Left colon (tissue), 2 donors: ENCODE measurements at places on chromosomes 12 and 14. TPM values are rescaled to one million over a fixed set of nuclear protein-coding genes. Genes with fewer than 3 reads are reported as not detected.

The ASCL1 gene
- total RNA-seq: 0.12 TPM

DNA sequence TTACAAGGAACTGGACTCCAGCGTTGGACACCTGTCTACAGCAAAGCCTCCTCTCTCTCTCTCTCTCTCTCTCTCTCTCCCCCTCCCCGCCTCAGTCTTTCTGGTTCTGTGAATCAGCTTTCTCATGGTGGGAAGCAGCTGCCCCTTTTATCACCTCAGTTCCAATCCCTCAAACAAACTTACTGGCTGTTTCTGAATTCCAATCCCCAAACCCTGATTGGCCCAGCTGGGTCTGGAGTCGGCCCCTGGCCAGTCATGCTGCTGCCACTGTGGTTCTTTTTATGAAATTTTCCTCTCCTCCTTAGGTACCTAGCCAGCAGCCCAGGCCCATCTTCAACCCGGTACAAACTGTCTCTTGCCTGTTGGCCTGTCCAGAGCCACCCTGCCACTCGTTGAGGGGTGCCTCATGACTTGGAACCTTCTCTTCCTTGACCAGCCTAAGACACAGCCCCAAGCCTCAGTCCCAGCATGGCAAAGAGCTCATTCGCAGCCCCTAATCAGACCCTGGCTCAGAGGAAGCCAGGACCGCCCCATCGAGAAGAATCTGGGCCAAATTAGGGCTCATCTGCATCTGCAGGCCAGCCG, 9.4 kb upstream of the MORN3 start:
- DNase-seq: no peak

DNA sequence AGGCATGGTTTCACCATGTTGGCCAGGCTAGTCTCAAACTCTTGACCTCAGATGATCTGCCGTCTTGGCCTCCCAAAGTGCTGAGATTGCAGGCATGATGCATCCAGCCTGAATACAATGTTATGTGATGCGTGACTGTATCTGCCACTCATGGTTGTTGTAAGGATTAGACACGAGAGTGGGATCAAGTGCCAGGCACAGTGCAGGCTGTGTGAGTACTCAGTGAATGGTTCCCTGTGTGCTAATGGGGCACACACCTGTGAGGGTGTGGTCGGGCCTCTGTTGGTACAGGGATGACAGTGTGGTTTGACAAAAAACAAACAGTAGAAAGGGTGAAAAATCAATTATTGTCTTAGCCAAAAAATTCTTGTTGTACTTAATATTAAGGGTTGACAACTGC, 61.8 kb downstream of the TECPR2 start:
- no peak for DNase-seq

GRCh38 chr12:44101475-44101874, 265.6 kb downstream of the TMEM117 start:
- no peak for DNase-seq

- no peak for DNase-seq
Measured at GRCh38 chr12:95837240-95838038, 21.3 kb upstream of the SNRPF start.

DNA sequence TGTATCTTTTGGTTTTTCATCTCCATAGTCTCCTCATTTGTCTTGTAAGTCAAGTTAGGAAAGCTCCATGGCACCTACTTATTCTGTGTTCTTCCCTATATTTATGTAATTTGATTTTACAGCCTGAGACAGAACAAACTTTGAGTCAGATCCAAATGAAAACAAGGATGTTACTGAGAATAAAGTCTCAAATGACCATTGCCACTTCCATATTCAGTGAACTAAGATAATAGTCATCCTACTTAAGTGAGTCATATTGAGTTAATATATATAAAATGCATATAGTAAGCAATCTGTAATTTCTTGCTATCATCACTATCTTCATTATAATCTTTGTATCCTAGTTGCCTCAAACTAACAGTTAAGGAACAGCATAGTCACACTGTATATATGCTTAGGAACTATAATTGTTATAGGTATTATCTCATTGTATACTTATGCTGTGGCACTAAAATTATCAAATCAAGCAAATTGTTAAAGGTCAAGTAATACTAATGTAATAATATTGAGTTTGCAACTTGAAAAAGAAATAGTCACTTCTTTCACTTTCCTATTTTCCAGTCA, 30.8 kb downstream of the TMTC3 start:
- DNase-seq: no peak

- DNase-seq: no peak
Measured at GRCh38 chr12:28618171-28618570, 427.9 kb downstream of the CCDC91 start.

DNA sequence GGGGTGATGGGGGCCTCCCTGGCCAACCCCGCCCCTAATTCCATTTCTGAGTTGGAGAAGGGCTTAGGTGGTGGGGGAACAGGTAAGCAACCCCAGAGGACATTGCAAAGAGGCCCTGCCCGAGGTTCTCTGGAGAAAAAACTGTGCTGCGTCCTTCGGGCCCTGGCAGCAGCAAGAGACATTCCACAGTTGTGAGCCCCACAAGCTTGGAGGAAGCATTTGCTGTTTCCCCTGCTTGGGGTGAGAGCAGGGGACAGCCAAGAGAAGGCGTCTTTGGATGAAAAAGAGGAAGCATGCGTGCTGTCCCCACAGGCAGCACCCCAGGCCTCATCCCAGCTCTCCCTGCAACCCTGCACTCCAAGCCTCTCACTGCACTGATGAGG, 1.3 kb downstream of the BDKRB2 start:
- DNase-seq: no peak

- DNase-seq: no peak
Measured at GRCh38 chr12:57869927-57870318, 23.4 kb upstream of the CTDSP2 start.

DNA sequence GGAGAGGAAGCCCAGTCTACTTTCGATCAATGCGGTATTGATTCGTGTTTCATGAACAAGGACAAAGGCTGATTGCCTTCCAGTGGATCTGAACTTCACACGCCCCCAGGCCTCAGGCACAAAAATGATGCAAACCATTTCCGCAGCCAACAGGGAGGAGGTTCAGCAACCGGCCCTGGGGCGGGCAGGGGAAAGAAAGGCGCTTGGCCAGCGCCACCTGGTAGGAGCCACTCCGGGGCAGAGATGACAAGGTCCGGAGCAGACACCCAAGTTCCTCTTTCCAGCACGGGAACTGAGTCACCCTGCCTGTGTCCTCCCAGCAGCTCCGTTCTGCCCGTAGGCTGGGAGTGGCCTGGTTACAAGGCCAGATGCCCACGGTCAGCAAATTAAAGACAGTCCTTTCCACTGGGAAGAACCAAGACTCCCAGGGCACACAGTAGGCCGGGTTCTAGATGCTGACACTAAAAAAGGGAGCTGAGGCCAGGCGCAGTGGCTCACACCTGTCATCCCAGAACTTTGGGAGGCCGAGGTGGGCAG, 136.3 kb downstream of the SCARB1 start:
- DNase-seq: peak; percentile 77

The AKAP6 gene
- total RNA-seq: 3.4 TPM

DNA sequence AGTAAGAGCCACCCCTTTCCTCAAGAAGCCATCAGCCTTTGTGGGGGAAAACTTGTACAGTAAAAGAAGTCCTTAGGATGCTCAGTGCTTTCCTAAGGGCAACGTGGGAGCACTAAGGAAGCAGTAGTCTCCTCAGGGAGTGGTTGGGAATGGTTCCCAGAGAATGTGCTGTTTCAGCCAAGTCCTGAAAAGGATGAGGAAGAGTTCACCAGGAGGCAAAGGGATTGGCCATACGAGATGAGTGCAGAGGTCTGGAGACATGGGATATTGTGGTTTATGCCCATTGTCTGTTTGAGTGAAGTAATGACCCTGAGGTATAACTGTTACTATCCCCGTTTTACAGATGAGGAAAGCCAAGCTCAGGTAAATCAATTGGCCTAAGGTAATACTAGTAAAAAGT, 86.0 kb upstream of the ATF1 start:
- no peak for DNase-seq

GRCh38 chr12:131758016-131758739, 47.3 kb downstream of the SFSWAP start:
- no peak for DNase-seq

DNA sequence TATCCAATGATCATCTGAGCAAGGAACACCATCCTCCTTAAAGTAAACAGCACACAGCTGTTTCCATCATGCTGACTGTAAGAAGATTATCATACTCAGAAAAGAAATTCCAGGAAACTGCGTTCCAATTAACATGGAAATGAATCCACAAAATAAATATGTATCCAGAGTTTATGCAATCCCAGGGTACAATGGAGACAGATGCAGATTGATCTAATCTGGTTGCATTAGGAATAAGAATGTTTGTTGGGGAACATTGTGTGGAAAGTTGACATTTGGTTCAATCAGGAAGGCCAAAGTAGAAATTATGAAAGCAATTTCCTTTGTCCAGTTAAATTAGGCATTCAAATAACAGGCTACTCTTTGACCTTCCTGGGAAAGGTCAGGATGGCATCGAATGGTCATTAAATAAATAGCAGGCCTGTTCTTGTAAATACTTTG, 236.9 kb upstream of the AMIGO2 start:
- DNase-seq: no peak

The LETMD1 gene
- total RNA-seq: 57.5 TPM

DNA sequence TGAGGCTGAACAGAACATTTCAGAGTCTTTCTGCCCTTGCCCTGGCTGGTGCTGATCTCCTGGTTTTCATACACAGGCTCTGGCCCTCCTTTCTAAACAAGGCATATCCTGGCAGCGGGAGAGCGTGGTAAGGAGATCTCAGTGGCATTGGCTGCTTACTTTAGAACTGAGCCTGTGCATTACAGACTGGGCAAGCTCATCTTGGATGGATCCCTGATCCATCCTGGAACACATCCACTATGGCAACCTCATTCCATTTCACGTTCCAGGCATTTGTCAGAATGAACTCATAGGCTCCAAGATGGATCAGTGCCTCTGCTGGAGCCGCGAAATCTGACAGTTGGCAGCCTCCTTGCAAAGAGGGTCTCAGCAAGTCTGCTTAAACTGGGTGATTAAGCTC, 224.5 kb upstream of the PELI2 start:
- DNase-seq: no peak

- DNase-seq: no peak
Measured at GRCh38 chr12:10226731-10227130, 14.1 kb downstream of the GABARAPL1 start.

The OR4K2 gene
- not detected for total RNA-seq

DNA sequence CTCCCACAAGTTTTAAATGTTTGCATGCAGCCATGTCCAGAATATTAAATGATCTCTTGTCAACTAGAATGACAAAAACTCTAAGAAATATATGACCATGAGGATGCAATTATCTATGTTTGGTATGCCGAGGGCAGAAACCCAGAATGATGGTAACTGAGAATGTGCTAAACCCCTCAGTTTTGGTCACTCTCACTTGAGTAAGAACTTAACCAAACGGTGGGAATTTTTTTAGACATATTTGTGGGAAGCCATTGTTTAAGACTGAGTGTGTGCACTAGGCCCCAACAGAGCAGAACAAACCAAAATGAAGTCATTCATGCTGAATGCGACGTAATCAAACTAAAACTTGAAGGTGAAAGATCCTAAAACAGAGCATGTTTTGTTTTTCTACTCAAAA, 1927.9 kb upstream of the SEL1L start:
- no peak for DNase-seq

DNA sequence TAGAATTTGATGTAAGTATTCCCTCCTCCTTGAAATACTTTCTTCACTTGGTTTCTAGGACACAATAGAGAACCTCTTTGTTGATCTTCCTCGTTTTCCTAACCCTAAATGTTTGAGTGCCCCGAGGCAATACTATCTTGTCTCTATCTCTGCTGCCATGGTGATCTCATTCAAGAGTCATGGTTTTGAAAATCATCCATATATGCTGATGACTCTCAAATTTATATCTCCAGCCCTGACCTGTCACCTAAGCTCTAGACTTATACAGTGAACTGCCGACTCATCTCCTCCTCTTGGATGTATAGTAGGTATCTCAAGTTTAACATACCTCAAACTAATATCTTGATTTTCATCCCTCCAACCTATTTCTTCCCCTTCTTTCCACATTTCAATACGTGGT, 71.4 kb downstream of the RIC8B start:
- no peak for DNase-seq

The MMP14 gene
- total RNA-seq: 83.0 TPM

DNA sequence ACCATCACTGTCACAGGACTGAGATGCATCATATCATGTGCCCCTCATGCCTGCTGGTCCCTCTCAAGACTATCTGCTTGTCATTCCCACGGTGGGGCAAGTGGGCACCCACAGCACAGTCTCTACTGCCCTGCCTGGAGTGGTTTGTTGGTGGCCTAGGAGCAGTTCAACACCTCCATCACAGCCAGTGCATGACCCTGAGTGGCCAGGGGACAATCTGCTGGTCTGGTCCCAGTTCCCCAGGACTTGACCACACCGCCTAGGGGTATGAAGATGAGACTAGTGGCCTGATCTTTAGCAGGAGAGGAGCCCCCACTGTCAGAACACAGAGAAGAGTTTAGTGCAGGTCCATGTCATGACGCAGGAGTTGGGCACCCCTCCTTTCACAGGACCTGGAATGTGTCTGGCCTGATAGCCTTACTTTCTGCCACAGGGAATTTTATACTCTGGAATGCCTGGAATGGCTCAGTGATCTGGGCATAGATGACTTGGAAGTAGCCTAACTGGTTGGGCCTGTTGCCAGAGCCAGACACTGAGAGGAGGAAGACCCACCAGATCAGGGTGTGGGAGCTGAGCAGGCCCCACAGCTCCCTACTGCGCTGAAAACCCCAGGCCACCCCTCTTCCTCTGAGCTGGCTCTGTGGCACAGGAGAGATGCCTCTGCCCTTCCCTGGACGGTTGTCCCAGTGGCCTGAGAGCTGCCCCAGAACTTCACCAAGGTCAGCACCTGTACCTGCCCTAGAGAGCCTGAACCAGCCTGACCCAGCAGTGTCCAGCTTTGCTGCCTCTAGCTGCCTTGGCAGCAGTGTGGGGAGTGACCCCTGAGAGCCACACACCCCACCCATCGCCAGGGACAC, 83.3 kb downstream of the PUS7L start:
- no peak for DNase-seq

The KLRD1 gene
- 0.87 TPM for total RNA-seq

DNA sequence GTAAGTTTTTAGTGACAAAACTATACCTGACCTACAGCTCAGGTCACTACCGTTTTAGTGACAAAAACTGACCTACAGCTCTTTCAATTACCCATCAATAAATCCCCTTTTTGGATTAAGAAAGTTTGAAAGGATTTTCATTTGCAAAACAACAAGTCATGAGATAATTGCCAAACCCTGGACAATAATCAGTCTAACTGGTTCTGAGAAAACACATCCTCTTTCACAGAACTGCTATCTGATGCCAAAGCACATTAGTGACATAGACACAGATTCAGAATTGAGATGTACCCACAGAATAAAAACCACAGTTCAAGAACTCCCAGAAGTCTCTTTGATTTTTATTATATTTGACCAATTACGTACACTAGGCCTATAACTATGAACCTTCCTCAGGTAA, 126.0 kb upstream of the COCH start:
- no peak for DNase-seq

- DNase-seq: no peak
Measured at GRCh38 chr12:112239881-112240280, 114.5 kb downstream of the TRAFD1 start.

The SERPINA12 gene
- not detected for total RNA-seq
